PC-9 (cell line): ENCODE measurements at places on chromosomes 1 and 21. TPM values are rescaled to one million over a fixed set of nuclear protein-coding genes. Genes with fewer than 3 reads are reported as not detected.

LPAR3 gene
- not detected in 2 replicates for total RNA-seq

CACHD1 gene
- total RNA-seq = 3.1 and 3.8 TPM in 2 replicates

KISS1 gene
- total RNA-seq = 4.0 and 5.2 TPM in 2 replicates

GRCh38 chr1:220684890-220685289 lies 5.3 kb upstream of the C1orf115 start:
- no peak for DNase-seq

GRCh38 chr1:186806477-186806876 lies 22.3 kb upstream of the PLA2G4A start:
- DNase-seq = no peak

GRCh38 chr1:206580438-206581113 lies 31.7 kb downstream of the EIF2D start:
- no peak for DNase-seq

- DNase-seq = no peak
These were observed 9.6 kb downstream of the PARS2 start for GRCh38 chr1:54754486-54755285.

DNA sequence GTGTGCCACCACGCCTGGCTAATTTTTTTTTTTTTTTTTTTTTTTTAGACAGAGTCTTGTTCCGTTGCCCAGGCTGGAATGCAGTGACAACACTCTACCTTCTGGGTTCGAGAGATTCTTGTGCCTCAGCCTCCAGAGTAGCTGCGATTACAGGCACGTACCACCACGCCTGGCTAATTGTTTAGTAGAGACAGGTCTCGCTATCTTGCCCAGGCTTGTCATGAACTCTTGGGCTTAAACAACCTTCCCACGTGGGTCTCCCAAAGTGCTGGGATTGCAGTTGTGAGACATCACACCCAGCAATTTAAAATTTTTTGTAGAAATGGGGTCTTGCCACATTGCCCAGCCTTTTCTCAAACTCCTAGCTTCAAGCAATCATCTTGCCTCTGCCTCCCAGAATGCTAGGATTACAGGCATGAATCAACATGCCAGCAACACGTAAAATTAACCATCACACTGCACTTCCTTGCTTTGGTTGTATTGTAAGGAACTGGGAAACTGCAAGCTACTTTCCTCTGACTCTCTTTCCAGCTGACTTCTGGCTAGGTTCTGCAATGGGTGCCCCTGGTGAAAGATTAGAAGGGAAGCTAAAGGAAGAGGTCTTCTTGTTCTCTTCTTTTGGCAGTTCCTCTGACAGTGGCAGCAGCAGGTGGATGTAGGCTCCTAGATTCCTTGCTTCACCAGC lies 13.9 kb upstream of the IL6R start:
- no peak for DNase-seq

DNA sequence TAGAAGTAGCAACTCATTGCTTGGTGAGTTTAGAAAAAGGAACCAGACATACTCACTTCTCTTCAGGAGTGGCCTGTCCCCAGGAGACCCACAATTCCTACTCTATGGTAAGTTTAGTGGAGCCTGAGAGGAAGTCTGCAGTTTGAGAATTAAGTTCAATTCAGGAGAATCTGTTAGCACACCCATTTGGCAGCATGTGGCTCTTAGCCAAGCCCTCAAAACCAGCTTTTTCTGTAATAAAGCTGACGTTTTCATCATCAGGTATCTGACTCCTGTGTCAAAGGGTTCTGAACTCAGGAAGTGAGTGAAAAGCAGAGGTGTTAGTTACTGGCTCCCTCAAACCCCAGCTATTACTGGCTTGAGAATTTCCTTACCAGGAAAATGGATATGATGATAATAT lies 20.4 kb upstream of the RGS16 start:
- DNase-seq = no peak
